Neuronal stem cell (in vitro differentiated cells): ENCODE measurements at places on chromosomes 11 and 22.
A peak's percentile ranks its signal among the peaks of the same experiment; 100 is the strongest.

- peak; percentile 66 for DNase-seq
Observed at GRCh38 chr11:114209343-114209742, 86.9 kb upstream of the NNMT start.

GRCh38 chr11:25065746-25066145 lies 568.9 kb downstream of the LUZP2 start:
- DNase-seq, result no peak

- no peak for DNase-seq
Observed at GRCh38 chr11:102729849-102730815, 5.4 kb upstream of the MMP8 start.

- no peak for DNase-seq
Observed at GRCh38 chr22:47587361-47587760, 824.9 kb downstream of the TBC1D22A start.

GRCh38 chr11:32864555-32864954 lies 28.1 kb upstream of the QSER1 start:
- no peak for DNase-seq

DNA sequence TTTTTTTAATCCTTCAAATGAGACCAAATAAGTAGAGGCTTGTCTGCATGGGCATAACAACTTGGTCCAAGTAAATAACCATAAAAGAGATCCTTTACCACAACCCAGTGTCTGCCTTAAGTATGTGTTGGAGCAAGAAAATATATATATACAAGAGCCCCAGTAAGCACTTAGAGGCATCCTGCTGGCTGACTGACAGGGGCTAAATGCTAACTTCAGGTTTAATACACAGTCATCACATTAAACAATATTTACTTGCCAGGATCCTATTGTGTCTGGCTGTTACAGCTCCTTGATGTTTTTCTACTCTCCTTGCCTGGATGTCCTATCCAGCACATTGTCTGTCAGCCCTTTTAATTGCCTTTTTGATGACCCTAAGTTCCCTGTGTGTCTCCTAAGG lies 37.5 kb upstream of the MMP20 start:
- DNase-seq, result no peak

- no peak for DNase-seq
Observed at GRCh38 chr11:131776211-131776610, 405.8 kb downstream of the NTM start.

DNA sequence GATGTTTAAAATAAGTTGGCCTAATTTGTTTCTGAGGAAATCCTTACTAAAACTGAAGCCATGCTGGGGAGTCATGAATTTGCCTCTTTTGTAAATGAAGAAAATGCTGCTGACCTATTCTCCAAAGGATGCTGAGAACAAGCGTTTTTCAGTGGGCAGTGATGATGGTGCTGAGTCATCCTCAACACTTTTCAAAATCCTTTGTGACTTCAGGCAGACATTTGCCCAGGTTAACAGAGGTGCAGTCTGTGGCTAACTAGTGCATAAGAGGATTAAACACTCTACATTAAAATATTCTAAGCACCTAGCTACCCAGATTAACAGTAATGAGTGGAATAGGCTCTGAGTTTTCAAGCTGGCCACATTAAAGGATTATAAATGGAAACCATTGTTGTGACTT lies 509.0 kb downstream of the DLG2 start:
- DNase-seq, result no peak

DNA sequence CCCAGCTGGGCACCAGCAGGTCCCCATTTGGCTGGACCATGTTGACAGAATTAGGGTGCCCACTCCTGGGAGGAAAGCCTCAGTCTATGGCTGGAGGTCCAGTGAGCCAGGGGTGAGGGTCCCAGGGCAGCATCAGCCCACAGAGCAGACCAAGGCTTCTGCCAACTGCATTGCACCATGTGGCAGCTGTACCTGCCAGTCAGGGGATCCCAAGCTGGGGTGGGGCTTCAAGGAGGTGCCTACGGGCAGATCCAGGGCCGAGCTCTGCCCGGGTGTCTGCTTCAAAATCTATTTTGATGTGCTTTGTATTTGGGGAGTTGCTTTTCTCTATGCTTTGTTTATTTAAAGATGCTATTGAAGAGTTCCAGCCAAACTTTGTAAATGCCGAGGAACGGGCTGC lies 10.4 kb downstream of the GP1BB start:
- DNase-seq, result no peak

GRCh38 chr11:77042111-77042726 lies 8.0 kb downstream of the B3GNT6 start:
- DNase-seq, result no peak

GRCh38 chr11:11349870-11350337 lies 3.1 kb downstream of the CSNK2A3 start:
- no peak for DNase-seq

DNA sequence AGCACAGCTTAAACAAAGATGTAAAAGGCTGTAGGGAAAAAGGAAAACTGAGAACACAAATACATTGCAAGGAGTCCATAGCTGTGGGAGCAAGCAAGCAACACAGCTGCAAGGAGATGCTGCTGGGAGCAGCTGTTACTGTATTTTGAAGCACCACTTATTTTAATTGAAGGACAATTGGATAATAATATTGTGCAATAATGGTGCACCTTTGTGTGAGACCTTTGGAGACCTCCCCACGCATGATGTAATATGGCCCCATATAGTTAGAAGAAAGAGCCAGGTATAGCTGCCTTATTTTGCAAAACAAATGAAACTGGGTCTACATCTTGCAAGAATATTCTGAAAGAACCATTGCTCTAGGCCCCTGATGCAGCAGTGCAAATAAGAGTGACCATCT lies 191.1 kb upstream of the KIRREL3 start:
- no peak for DNase-seq

DNA sequence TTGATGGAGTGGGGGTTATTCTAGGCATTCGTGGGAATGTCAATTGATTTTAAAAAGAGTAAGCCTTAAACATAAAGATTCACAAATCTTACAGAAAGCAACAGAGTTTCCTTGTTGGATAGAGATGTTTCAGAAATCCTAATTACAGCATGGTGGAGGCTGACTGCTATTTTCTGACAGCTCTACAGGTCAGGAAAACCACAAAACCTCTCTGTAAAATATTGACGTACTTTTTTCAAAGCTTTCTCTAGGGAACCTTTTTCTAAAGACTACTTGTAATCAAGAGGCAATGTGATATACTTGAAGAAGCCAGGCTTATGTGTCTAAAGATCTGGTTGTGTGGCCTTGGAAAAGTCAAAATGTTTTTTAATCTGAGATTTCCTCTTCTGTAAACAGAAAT lies 9.1 kb upstream of the OR8B8 start:
- no peak for DNase-seq

- no peak for DNase-seq
Observed at GRCh38 chr11:43933226-43933607, 9.2 kb upstream of the C11orf96 start.

- DNase-seq, result no peak
Observed at GRCh38 chr11:72326151-72326848, 82.3 kb upstream of the PHOX2A start.

DNA sequence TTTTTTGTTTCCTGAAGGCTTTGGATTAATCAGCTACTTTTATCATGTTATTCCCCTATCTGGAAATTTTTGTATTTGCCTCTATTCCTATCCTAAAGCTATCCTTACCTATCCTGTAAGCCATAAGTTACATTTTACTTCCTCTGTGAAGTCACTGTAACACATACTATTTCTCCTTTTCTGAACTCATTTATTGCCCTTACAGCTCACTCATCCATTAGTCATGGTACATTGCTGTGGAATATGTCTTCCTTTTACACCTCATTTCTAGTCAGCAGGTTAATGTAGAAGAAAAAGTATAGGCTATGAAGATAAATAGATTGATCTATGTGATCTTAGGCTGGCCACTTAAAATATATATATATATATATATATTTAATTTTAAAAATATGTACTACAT lies 28.0 kb downstream of the SWAP70 start:
- no peak for DNase-seq

DNA sequence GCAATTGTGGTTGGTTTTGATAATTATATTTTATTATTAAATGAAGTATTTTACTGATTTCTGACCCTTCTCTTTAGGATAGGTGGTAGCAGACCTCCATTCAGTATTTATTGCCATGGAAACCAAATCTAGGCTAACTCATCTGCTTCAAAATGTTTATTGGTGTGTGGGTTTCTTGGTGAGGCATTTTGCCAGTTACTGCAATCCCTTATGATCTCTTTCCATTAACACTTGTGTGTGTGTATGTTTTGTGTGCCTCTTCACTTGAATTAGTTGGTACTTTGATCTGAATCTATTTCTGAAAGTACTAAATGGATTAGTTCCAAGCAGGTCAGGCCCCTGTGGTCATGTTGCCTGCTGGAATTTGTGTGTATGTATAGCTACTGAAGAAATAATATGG lies 184.4 kb upstream of the C11orf87 start:
- DNase-seq, result no peak

GRCh38 chr22:28949788-28950187 lies 66.4 kb downstream of the ZNRF3 start:
- DNase-seq, result no peak
